Stimulated activated CD4-positive, alpha-beta T cell treated with anti-CD3 and anti-CD28 coated beads, Interleukin-1b, Interleukin-23, amount 100 ng/mL, for 4 hours (primary cell): ENCODE measurements at places on chromosomes 12 and 14.

GRCh38 chr14:69473260-69473659 is 11.3 kb upstream of the PLEKHD1 start:
- DNase-seq = no peak

DNA sequence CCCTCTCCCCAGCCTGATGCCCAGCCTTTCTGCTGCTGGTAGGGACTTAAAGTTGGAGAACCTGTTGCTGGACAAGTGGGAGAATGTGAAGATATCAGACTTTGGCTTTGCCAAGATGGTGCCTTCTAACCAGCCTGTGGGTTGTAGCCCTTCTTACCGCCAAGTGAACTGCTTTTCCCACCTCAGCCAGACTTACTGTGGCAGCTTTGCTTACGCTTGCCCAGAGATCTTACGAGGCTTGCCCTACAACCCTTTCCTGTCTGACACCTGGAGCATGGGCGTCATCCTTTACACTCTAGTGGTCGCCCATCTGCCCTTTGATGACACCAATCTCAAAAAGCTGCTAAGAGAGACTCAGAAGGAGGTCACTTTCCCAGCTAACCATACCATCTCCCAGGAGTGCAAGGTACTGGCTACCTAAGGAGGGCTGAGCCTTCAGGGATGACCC is 1.6 kb downstream of the TSSK4 start:
- no peak for DNase-seq

DNA sequence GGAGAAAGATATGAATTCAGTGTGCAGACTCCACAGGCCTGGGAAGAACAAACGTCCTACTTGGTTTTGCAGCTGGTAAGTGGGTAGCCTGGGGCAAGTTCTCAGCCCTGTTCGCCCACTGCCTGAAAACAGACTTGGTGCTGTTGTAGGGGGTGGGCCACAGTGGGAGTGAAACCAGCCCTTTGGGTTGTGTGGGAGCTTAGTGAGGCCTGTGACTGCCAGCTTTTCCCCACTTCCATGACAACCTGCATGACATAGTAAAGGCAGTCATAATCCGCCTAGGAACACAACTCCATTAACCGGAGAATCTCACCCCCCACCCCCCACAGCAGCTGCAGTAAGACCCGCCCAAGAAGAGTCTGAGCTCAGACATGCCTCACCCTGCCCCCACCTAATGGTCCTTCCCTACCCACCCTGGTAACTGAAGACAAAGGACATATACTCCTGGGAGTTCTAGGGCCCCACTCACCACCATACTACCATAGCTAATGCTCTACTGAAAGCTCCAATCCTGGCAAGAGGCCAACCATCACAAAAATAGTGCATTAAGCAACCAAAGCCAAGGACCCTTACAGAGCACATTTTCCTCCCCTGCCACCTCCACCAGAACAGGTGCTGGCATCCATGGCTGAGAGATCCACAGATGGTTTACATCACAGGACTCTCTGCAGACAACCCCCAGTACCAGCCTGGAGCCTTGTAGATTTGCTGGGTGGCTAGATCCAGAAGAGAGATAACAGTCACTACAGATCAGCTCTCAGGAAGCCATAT is 39.8 kb upstream of the LMNTD1 start:
- DNase-seq = no peak

GRCh38 chr12:45637242-45637641 is 92.3 kb upstream of the ARID2 start:
- DNase-seq = no peak

GRCh38 chr12:106190581-106190980 is 51.8 kb upstream of the NUAK1 start:
- no peak for DNase-seq

GRCh38 chr14:30648471-30648870 is 26.4 kb downstream of the SCFD1 start:
- no peak for DNase-seq

DNA sequence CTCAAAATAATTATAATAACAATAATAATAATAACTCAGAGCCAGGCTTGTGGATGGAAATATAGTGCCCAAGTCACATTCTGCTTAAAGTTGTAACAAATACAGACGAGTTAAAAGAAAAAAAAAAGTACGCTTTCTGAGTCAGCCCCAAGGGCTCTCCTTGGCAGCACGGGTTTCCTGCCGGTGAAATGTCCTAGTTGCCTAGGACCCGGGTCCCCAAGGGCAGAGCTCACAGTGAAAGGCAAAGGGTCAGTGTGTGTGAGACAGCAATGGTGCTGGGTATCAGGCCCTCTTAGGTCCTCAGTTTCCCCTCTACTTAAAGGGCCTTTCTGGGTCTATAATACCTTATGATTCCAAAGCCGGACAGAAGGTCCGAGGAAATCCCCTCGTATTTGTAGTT is 96.3 kb upstream of the CLMN start:
- no peak for DNase-seq

- DNase-seq = no peak
Observed at GRCh38 chr12:99978152-99978551, 6.6 kb downstream of the ANKS1B start.

DNA sequence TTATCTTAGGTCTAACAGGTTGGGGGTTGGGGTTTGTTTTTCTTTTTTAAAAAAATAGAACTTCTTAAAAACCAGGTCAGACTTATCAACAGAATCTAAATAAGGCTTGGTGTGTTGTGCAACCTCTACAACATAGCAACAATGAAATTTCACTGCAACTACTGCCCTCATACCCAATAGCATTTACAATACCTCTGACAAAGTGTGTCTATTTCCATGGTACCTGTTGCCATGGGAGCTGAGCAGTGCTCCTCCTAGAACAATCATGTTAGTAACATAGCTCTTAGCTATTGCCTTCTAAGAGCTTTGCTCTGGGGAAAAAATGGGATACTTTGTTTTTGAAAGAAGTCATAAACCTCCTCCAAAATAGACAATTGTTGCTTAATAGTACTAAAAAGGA is 103.3 kb upstream of the CCDC175 start:
- no peak for DNase-seq

DNA sequence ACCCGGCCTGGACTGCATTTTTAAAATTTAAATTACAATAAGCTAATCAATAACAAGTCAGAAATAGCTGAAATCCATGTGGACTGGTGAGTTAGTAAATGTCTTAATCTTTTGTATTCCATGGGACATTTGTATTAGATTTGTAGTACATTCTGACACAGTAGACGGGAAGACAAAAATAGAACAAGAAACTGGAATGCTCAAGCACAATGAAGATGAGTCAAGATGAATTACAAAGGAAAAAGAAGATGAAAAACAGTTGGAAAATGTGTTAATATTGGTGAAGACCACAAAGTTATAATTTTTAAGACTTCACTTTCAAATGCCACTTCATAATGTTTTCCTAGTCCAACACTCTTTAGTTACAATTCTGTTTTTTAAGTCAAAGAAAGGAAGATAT is 97.8 kb upstream of the FERMT2 start:
- no peak for DNase-seq

- no peak for DNase-seq
Observed at GRCh38 chr12:45705404-45705803, 24.1 kb upstream of the ARID2 start.

- peak; percentile 17 for DNase-seq
Observed at GRCh38 chr12:11727133-11727664, 77.7 kb downstream of the ETV6 start.

DNA sequence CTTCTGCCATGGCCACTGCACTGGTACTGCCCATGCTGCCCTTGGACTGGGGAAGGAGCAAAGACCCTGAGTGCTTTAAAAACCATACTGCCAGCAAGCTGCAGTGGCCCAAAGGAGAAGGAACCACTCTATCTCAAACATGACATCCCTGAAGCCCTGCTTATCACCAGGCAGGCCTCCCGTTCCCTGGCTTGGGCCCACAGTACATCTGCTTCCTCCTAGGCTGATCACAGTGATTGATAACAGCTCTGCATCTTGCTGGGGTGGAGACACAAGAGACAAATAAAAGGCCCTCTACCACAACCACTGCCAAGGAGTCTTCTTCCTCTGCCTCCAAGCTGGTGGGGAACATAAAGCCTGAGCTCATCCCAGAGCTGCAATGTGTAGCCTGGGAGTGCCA is 567.5 kb downstream of the TRHDE start:
- no peak for DNase-seq

- no peak for DNase-seq
Observed at GRCh38 chr14:61215222-61216020, 65.7 kb downstream of the TMEM30B start.

- DNase-seq = no peak
Observed at GRCh38 chr12:75908961-75909605, 122.5 kb downstream of the PHLDA1 start.

DNA sequence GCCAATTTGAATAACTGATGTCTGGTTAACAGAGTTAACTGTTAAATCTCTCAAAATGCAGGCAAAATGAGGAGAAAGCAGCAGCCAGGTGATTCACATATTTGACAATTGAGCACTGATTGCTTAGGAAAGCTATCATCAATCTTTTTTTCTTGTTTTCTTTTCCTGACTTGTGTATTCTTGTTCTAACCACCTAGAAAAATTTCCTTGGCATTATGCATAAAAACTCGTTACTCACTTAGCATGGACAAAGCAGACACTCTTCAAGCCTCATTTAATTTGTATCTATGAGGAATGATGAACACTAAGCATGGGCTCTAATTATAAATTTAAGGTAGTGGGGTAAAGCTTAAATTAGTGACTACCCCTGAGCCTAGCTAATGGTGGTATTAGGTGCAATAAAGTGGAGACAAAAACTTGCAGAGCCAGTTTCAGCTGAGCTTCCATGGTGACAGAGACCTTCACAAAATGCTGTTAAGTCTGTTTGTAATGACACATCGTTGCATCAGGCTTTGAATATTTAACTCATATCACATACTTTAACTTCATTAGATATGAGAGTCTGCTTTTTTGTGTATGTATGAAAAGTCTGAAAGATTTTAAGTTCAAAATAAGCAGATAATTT is 52.0 kb downstream of the RASSF9 start:
- no peak for DNase-seq

- no peak for DNase-seq
Observed at GRCh38 chr14:27929797-27930347, 836.7 kb upstream of the FOXG1 start.

- DNase-seq = no peak
Observed at GRCh38 chr14:99821519-99822508, 28.6 kb downstream of the EML1 start.

GRCh38 chr12:43740511-43741100 is 18.0 kb downstream of the PUS7L start:
- DNase-seq = no peak

- no peak for DNase-seq
Observed at GRCh38 chr12:125249066-125249824, 184.0 kb downstream of the AACS start.

DNA sequence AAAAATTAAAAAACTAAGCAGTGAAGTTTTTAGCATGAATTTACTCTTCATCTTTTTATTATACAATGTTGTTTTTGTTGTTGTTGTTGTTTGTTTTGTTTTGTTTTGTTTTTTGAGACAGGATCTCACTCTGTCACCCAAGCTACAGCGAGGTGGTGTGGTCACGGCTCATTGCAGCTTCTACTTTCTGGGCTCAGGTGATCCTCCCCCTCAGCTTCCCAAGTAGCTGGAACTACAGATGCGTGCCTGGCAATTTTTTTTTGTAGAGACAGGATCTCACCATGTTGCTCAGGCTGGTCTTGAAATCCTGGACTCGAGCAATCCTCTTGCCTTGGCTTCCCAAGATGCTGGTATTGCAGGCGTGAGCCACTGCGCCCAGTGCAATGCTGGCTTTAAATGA is 11.3 kb downstream of the PPFIBP1 start:
- DNase-seq = no peak

DNA sequence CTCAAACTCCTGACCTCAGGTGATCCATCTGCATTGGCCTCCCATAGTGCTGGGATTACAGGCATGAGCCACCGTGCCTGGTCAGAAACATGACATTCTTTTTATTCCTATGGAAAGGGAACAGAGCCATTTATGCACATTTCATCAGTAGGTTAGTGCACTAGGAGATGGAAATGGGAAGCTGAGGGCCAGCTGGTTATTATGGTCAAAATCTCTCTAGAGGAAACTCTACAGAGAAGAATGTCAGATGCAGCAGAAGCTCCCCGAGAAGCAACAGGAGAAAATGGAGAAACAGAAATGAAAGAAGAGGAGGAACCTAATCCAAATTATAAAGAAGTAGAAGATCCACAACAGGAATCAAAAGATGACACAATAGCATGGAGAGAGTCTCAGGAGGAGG is 2.7 kb downstream of the CFAP251 start:
- no peak for DNase-seq

- no peak for DNase-seq
Observed at GRCh38 chr12:128365651-128366231, 98.8 kb downstream of the TMEM132C start.

GRCh38 chr14:81033698-81034240 is 78.3 kb downstream of the TSHR start:
- no peak for DNase-seq

GRCh38 chr14:100723830-100724437 is 2.8 kb upstream of the DLK1 start:
- DNase-seq = no peak

DNA sequence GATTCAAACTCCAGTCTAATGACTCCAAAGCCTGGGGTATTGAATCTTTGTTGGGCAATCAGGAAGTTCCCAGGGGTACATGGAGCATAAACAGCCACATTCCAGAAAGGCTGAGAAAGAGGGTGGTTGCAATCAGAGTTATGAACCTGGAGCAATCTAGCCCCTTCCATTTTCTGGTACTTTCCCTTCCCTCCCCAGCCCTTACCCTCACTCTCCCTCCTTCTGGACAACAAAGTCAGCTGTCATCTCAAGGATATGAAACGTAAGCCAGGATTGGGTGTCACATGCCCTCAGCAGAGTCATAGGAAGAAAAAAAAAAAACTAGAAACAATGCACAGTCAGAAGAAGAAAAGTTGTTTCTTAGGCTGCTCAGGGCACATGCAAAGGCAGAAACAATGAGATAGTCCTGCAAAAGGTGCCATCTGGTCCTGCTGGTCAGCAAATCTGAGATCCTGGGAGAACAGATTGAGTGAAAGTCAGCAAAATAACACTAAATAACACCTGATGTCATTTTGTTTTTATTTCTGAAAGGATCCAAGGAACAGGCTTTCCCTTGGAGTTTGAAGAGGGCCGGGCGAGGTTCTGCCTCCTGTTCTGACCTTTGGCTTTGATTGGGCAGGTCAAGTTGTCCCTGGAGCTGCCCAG is 27.1 kb downstream of the TMEM229B start:
- DNase-seq = no peak

DNA sequence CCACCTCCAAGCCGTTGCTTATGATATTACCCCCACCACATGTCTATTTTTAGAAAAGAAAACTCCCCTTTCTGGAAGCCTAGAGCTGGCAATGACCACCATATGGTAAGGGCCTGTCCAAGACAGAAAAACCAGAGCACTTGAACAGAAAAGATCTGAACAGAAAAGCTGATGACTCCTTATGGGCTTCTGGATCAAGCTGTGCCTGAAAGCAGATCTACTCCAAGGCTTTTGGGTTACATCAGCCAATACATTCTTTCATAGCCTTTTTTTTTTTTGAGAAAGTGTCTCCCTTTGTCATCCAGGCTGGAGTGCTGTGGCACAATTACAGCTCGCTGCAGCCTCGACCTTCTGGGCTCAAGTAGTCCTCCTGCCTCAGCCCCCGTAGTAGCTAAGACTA is 16.8 kb upstream of the OAS2 start:
- no peak for DNase-seq
